ENCODE measurements at places on chromosomes 3 and 15.

DNA sequence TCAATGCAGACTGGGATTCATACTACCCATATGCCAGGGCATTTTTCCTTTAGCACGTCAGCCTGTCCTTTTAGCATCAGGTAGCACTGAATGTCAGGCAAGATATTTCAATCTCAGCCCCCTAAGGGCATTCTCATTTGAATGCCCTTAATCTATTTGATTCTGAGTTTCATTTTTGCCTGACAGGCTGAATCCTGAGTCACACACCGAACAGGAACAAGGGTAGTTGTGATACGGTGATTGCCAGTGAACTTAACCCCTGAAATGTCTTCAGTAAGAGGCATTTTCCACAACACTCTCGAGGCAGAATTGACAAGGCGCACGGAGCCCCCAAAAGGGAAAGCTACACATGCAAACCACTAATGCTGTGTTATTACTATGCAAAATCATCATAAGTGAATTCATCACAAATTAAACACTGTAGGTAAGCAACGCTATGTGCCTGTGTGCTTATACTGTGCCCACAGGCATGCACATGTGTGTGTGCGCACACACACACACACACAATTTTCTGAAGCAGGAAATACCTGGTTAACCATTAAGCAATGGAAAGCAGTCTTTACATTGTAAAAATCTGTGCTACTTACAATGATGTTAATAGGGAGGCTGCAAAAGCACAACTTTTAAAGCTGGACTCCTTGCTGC, 130.4 kb downstream of the ZNF385D start:
- DNase-seq = no peak

DNA sequence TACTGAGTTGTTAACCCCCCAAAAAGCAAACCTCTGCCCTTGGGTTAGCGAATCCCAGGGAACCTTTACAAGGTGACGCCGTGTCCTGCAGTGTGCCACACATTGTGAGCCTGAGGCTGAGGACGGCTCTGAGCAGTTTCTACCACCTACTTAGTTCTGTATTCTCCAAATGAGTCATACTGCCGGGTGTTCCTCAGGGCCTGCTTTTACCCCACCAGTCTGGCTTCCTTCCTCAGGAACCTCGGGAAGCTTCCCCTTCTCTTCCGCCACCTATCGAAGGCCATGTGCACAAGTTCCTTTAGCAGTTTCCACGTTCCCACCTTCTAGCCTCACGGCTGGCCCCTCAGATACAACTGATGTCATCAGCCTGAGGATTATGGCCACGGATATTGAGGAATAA, 384.0 kb upstream of the TPM1 start:
- no peak for DNase-seq

- no peak for DNase-seq
Measured at GRCh38 chr15:92667287-92667904, 11.8 kb upstream of the FAM174B start.

DNA sequence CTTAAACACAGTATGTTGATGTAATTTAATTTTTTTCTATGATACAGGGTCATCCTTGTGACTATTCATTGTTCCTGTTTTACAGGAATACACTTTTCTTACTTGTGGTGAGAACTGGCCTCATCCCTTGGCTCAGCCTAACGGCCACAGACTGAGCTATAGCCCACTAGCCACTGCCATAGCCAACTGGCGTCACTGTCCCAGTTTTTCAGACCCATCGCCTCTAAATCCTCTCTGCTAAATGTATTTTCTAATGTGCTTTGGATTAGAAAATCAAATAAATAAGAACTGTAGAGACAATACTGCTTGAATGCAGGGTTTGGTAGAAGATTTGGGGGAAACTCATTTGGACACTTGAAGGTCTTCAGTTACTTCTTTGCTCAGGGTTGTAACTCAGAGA, 113.1 kb downstream of the TIGIT start:
- no peak for DNase-seq

DNA sequence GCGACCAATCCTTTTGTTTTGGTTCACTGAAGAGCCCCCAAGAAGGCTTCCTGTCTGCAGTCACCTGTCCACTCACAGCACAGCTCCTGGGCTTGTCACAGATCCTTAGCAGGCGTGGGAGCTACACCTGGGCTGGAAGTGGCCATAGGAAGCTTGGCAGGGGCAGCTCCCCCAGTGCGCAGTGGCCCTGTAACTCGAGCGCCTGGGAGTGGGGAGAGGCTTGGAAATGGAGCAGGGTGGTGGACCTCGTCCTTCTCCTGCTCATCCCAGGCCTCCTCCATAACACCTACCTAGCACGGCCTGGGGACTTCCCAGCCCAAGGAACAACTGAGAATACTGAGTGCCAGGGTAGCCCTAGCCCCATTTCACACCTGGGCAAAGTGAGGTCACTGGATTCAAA, 19.3 kb upstream of the TGM5 start:
- DNase-seq = no peak

- DNase-seq = no peak
Measured at GRCh38 chr3:45975686-45976085, 19.9 kb downstream of the FYCO1 start.

GRCh38 chr15:60518511-60518910, 39.6 kb upstream of the ICE2 start:
- no peak for DNase-seq

GRCh38 chr15:48058371-48058770, 62.4 kb upstream of the SLC24A5 start:
- DNase-seq = no peak

GRCh38 chr3:171255236-171255806, 204.9 kb downstream of the TNIK start:
- no peak for DNase-seq

- DNase-seq = no peak
Measured at GRCh38 chr3:124867511-124867910, 19.7 kb downstream of the ITGB5 start.

DNA sequence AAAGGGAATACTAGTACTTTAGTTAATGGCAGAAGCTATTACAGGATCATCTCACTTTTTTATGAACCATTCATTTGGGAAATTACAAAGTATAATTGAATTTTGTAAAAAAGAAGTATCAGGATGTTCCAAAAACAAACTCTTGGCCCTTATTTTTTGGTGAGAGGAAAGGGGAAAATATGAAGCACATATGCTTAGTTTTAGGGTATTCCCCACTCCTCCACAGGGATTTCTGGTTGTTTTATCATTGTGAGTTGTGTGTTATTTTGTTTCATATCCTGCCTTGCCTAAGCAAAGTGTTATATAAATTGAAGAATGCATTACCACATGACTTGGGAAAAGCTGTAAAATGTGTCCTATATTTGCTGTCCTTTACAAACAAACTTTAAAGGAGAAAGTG, 227.0 kb downstream of the FMN1 start:
- no peak for DNase-seq

- no peak for DNase-seq
Measured at GRCh38 chr3:19970327-19970726, 23.4 kb downstream of the RAB5A start.

- no peak for DNase-seq
Measured at GRCh38 chr3:185631108-185631507, 45.0 kb downstream of the SENP2 start.

DNA sequence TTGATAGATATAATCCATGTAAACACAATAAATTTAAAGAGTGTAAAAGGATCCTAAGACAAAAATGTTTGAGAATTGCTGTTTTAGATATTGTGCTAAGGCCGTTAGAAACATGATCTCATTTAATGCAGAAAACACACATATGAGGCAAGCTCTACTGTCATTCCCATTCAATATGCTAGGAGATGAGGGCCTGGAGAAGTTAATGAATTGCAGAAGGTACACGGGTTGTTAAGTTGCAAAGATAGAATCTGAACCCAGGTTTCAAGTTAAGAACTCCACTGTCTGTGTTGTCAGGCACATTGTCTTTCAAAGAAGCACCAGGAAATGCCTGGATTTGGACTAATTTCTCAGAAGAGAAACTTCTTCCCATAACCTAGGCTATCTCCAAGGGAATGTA, 65.1 kb upstream of the SAMMSON start:
- no peak for DNase-seq

DNA sequence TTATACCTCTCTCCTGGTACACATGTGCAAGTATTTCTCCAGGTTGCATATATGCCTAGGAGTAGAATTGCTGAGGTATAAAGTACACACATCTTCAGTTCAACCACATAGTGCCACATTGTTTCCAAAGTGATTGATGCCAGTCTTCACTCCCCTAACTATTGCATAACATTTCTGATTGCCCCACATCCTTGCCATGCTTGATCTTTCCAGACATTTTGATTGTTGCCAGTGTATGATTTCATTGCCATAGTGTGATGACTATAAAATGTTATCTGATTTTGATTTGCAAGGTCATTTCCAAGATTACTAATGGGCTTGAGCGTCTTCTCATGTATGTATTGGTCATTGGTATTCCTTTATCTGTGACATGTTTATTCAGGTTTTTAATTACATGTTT, 61.1 kb upstream of the MLF1 start:
- DNase-seq = no peak

DNA sequence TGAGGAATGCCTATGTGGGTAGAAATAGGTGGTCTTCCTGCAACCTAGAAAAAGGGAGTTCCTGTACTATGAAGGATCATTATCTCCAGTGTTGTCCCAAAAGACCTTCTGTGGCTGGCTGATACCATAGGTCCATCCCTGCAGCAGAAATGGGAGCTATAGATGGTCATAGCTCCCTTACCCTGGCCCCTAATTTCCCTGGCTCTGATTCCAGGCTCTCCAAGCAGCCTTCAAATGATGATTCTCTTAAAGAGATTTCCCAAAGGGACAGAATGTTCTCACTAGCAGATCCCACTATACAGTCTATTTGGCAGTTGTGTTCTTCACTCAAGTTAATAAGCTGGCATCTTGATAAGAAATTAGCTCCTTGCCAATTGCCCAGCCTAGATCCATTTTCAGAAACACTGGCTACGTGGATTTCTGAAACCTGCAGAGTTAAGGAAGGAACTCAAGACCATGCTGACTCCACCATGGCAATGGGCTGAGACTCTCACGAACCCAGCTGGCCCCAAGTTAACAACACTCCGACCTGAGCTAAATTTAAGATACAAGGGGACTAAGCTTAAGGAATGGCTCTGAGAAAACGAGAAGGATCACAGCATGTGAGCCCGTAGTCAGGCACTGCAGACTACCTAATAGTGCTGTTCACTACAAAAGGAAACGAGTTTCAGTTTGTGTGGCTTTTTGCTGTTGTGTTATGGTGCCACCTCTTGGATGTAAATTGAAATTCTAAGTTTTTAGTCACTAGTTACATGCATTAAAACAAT, 11.4 kb downstream of the C15orf40 start:
- DNase-seq = peak; percentile 65

DNA sequence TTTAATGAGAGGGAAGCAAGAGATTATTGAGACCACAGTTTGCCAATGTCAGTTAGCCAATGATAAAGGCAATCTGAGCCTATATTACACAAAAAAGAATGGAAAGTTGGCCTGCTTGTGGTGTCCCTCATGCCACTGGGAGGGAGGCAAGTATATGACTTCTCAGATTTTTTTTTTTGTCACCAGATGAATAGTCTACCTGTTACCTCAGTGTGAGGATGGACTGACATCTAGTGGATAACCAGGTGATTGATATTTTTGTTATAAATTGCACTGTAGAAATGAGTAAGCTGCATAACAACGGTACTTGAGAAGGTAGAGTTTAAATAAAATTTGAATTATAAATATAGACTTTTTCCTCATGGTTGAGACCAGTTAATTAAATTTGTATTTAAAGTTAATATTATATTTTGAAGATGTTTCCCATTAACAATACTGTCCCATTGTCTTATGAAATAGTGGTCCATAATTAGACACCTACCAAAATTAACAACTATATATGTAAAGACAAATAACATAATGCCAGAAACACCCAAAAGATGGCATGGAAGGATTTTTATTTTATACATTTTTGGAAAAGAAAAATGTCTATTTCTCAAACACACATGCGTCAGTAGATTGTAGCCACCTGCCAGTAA, 237.8 kb upstream of the GADL1 start:
- no peak for DNase-seq

DNA sequence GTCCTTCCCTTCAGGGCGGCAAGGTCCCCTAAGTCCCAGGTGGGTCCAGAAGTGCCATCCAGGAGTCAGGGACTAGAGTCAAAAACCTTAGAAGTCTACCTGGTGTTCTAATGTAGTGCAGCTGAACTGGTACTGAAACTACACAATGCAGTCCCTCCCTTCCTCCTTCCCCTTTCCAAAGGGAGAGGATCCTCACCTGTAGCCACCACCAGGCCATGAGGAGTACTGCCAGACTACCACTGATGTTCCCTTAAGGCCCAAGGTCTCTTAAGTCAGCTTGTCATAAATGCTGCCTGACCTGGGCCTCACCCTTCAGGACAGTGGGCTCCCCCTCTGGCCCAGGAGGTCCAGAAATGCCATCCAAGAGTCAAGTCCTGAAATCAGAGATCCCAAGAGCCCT, 98.9 kb downstream of the ULK4 start:
- no peak for DNase-seq

- DNase-seq = no peak
Measured at GRCh38 chr3:143707848-143708247, 140.4 kb downstream of the SLC9A9 start.

GRCh38 chr3:39150803-39151631, 2.4 kb downstream of the CSRNP1 start:
- no peak for DNase-seq

DNA sequence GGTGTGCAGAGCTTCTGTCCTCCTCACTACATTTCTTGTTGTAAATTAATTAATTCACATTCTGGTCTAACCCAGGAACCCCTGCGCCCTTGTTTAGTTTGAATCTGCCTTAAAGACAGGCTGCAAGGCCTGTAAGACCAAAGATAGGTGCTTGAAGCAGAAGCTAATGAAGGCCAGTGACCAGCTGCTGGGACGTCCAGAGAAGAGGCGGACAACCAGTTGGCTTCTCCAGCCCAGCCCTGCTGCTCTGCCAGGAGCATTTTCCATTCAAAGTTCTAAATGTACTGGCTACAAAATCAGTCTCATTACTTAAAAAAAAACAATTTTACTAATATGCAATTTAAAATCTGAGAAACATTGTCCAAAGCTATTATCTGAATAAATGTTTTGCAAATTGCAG, 43.6 kb downstream of the FSIP1 start:
- no peak for DNase-seq

DNA sequence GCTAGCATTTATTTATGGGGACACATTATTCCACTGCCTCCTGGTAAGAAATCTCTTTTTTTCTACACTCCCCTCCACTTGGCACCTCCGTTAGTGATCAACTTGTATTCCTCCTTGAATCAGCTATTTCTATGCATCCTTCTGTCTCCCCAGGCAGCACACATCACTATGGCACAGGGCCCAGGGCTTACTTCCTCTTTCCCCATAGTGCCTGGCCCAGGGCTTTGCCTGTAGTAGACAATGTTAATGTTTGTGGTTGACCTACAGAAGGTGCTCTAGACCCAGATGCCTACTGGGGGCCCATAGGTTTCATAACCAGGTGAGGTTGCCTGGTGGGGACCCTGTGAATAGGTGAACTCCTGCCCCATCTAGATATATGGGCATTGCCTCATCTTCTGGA, 44.9 kb downstream of the EPHB1 start:
- DNase-seq = peak; percentile 22

GRCh38 chr3:185724251-185724650, 100.6 kb downstream of the IGF2BP2 start:
- DNase-seq = no peak

Measured in GM19239 (cell line).